ENCODE measurements at places on chromosomes 3 and 15.

DNA sequence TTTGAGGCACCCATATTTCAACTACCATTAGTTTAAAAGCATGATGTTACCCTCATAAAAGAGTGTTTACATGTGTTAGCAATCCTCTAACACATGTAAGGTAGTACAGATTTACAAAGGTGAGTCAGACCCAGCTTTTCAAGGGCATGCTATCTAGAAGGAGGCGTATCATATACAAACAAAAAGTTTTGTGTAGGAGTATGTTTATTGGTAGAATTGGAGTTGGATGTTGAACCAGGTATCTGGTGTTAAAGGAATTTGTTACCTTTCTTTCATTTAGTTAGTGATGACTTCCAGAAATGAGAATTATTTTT, 2.4 kb downstream of the HACD3 start:
- no peak for DNase-seq

DNA sequence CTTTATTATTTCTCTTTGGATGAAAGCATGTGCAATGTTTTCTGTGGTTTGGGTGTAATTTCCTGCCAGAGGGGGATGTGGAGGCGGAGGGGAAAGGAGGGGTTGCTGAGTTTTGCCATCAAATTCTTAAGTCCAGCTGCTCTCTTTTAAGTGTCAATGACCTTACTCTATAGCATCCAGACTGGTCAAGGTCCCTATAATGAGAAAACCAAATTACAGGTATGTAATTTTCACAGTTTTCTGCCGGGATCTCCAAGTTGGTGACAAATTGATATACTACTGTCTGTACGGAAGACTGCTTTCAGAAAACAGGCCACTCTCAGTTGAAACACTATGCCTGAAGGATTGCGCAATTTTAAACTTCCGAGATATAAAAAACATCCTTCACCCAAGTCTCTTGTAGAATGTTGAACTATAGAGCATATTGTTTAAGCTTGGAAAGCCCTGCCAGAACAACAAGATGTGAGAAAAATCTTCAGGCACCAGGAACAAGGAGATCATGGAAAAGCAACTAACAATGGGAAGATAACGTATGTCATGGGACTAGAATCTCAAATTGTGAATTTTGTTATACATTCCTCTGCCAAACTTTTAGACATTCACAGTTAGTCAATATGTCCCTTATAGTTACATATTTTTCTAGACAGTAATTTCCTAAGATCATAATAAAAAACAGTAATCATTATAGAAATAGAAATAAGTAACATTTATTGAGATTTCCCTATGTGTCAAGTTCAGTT, 300.7 kb upstream of the SATB1 start:
- DNase-seq = no peak

- no peak for DNase-seq
Observed at GRCh38 chr3:12707449-12707848, 43.5 kb upstream of the RAF1 start.

DNA sequence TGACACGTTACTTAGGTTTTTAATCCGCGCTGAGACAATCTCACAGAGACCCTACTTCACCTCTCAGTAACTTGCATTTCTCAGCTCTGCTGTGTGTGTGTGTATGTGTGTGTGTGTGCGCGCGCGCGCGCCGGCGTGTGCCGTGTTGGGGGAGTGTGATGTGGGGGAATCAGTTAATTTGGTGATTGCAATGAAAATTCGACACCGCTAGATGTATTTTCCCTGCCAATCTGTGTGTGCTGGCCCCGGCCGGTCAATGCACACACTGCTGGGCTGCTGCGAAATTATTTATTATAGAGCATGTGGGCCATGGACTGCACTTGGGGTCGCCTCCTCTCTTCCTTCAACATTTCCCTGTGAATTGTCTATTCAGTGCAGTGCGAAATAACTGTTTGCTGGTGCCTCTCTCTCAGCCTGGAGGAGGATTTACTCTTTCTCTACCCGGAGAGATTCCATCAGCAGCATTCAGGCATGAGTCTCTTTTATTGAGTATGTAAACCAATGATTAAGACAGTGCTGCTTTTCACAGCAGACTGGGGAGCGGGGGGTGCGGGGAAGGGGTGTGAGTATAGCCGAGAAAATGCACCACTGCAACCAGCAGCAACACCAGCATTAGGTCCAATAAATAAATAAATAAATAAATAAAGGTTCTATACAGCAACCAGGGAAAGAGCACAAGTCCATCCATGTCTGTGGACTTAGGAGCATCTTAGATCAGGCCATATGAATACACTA, 2.9 kb downstream of the CADM2 start:
- DNase-seq = no peak

GRCh38 chr3:114151091-114151490, 27.8 kb downstream of the DRD3 start:
- DNase-seq = no peak

- DNase-seq = peak; percentile 22
Observed at GRCh38 chr15:41258750-41259471, 27.8 kb downstream of the CHP1 start.

GRCh38 chr3:48636149-48636655, 941 bp upstream of the SLC26A6 start:
- no peak for DNase-seq

GRCh38 chr3:181723625-181724191, 12.0 kb downstream of the SOX2 start:
- no peak for DNase-seq

GRCh38 chr3:88930611-88931010, 176.8 kb upstream of the EPHA3 start:
- no peak for DNase-seq

DNA sequence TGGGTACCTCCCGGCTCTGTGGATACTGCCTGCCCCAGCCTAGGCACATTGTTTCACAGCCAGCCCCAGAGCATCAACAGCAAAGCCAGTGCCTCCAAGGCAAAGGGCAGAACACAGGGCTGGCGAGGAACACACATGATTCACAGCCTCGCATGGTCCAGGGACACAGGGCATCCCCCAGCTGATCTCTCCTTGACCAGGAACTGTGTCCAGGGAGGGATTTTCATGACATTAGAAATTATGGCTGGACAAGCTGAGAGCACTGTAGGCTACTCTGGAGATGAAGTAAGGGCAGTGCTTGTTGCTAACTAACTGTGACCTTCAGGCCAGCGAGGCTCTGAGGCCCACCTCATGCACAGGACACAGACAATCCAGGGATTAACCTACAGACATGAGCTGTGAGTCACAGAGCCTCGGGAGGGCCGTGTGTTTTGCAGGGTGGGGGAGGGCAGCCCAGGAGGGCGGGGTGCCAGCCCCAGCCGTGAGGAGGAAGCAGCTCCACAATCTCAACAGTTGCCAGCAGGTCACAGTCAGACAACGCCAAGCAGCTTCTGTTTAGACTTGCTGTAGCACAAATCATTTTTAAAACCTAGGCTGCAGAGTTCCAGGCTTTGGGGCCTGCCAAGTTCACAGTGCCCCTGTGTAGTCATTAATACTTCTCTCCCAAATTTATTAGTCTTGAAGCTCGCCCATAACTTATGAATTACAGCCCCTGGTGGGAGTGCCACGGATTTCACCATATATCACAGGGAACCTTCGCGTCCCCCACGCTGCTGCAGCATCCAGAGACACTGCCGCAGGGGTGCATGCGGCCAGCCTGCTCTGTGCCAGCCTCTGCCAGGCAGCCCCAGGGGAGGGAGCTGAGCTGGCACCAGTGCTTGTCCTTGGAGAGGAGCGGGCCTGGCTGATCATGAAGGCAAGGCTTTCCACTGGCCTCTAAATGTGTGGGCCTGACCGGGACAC, 114.7 kb downstream of the ETFA start:
- DNase-seq = peak; percentile 89

DNA sequence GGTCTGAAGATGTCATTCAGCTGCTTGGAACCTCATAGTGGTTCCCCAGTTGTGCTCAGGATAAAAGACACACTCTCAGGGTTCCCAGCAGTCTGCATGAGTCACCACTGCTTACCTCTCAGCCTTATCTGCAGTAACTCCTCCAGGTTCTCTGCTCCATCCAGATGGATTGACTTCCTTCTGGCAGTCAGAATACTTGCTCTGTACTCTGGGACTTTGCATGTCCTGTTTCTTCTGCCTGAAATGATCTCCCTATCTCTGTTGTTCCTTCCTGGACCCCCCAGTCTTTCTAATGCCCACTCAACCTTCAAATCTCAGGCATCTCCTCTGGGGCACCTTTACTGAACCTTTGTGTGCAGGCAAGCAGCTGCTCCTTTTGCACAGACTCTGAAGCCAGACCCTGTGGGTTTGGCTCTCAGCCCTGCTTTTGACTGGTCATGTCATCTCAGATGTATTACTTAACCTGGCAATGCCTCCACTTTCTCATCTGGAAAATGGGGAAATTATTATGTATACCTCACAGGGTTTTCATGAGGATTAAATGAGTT, 38.4 kb downstream of the ITPR1 start:
- DNase-seq = no peak

DNA sequence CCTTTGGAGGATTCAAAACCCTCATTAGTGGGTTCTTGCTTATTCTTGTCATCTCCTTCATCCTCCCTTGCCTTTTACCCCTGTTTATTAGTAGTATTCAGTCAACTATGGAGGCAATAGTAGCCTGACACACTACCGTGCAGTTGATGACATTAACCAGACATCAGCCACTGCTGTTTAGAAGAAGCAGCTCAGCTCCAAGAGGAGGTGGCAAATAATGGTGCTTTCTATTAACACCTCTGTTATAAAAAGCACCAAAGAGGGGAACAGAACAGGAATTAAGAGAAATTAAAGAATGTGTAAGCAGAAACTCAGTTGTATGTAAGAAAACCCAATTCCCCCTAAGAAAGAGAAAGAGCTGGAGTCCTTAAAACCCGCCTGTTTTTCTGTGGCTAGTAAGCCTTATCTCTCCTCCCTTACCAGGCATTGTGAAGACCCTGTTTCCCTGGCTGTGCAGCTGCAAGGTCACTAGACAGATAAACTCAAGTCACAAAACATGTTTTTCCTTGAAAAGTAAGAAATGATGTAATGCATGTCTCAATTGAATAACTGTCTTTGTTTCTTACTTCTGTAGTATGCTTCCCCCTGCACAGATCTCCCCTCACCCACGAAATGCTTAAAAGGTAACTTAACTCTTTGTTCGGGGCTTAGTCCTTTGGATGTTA, 21.2 kb downstream of the CCR4 start:
- no peak for DNase-seq

DNA sequence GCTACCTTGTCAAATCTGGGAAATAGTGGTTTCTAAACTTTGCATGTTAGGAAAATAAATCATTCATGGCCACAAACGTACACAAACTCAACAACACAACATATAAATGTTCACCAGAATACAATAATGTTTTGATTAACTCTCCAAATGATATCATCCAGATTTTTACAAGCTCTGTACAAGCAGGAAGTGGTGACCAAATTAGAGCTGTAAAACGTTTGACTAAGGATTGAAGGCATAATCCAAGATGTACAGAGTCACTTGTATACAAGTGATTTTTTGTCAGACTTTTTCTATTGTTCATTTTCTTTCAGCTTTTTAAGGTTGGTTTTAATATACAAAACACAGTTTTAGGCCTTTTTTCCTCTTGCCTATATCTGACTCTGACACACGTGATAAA, 748.4 kb upstream of the GRM7 start:
- no peak for DNase-seq

- no peak for DNase-seq
Observed at GRCh38 chr3:127630811-127631714, 2.1 kb downstream of the PODXL2 start.

GRCh38 chr3:32780735-32781210, 37.0 kb upstream of the TRIM71 start:
- DNase-seq = peak; percentile 45

GRCh38 chr3:81666502-81667121, 94.8 kb downstream of the GBE1 start:
- peak; percentile 11 for DNase-seq

DNA sequence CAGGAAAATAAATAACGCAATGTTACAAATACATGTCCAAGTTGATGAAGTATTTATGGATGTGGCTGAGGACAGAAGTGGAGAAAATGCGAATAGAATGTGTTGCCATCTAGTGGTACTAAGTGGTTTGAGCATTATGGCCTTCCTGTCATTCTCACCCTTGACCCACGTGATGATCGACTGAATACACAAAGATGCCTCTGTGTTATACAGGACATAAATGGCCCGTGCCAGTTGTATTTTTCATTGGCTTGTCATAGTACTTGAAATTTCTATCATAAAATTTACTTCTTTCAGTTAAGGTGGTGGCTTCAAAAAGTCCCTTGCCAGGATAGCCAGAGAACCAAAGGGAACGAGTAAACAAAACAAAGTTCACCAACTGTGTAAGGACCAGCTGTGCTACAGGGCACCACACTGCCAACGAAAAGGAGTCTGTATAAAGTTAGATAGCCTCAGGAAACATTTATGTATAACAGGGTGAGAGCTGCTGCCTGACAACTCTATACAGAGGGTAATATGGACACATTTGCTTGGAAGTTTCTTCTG, 103.7 kb downstream of the MYH15 start:
- peak; percentile 25 for DNase-seq

DNA sequence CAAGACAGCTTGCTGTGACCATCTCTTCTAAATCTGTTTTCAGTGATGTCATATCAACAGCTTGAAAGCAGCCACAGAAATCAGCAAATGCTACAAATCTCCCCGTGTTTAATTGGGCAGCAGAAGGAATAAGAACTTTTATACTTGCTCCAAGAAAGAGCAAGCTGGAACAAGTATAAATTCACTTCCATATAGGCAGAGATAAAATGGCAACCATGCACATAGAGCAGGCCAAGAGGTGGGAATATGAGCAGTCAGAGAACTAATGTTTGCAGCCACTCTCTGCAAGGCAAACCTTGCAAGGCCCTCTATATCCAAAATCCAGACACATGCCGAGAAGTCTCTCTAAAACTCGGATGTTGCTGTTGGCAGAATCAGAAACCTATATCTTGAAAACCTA, 16.0 kb downstream of the PARP9 start:
- no peak for DNase-seq

DNA sequence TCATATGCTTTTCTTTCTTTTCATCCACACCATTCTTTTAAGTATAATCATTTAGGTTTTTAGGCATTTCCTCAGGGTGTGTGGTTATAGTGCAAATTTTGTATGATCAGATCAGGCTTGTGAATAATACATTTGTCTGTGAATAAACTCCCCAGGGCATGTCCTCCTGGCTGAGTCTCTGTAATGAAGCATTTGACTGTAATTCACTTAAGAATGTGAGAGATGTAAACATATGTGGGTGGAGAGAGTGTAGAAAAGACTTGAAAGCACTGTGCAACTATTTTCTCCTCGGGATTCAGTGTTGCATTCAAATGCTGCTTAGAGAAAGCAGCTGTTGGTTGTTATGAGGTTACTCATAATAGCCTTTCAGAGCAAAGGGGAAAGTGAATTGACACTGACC, 996.5 kb downstream of the TUSC7 start:
- DNase-seq = peak; percentile 61

All from AG08396 (cell line).